ENCODE measurements at places on chromosomes 6 and 20. TPM values are rescaled to one million over a fixed set of nuclear protein-coding genes. Genes with fewer than 3 reads are reported as not detected.

DNA sequence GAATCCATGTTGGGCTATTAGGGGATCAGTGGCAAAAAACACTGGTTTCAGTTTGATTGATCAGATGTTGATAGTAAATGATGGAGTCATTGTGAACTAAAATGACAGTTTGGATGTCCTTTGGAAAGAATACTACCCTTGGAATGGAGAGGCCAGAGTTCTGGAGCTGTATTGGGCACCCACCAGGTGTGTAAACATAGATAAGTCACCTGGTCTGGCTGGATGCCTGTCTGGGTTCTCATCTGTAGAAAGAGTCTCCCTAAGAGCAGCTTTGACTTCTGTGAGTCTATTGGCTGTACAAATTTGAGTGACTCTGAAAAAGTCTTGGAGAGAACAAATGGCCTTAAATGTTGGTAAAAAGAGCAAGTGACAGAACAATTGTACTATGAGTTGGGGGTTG, 115.0 kb downstream of the SCP2D1 start:
- no peaks in the 10 kb centered on the region for H3K4me1 ChIP-seq
- H3K36me3 ChIP-seq = no peaks in the 10 kb centered on the region
- H3K27me3 ChIP-seq = no peaks in the 10 kb centered on the region
- DNase-seq = no peak
- H3K4me3 ChIP-seq = no peak overlapping the region
- H3K27ac ChIP-seq = no peak overlapping the region

ERVFRD-1 gene
- polyA plus RNA-seq = 0.08 TPM

OGFR gene
- polyA plus RNA-seq = 23.6 TPM

SERINC3 gene
- polyA plus RNA-seq = 32.9 TPM

SLC22A2 gene
- polyA plus RNA-seq = not detected

OTOR gene
- not detected for polyA plus RNA-seq

SLC17A2 gene
- not detected for polyA plus RNA-seq

GRCh38 chr6:43496370-43497128, 13.6 kb downstream of the LRRC73 start:
- DNase-seq = no peak
- H3K36me3 ChIP-seq = peaks cover 31% of the 10 kb centered on the region
- H3K4me1 ChIP-seq = peaks cover 62% of the 10 kb centered on the region
- no peak overlapping the region for H3K27ac ChIP-seq

PDCD2 gene
- polyA plus RNA-seq = 25.3 TPM

DNA sequence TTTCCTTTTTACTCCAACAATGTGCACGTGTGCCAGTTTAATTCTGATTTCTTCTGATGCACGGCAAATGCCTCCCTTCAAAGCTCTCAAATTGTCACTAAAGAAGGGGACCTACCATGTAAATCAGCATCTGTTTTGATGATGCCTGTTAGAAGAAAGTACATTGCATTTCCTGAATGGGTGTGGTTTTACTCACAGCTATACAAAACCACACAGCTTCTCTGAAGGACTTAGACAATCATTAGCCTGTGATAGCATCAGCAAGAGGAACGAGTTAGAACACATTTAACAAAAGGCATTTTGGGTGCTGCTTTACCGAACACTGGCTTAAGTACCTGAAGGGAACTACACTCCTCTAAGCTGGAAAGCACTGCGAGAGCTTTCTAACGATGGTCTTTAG, 109.4 kb downstream of the ATXN1 start:
- H3K4me1 ChIP-seq = no peaks in the 10 kb centered on the region
- H3K4me3 ChIP-seq = no peak overlapping the region
- DNase-seq = no peak
- H3K36me3 ChIP-seq = no peaks in the 10 kb centered on the region
- H3K27ac ChIP-seq = peak overlapping the region; percentile 58
- H3K27me3 ChIP-seq = no peaks in the 10 kb centered on the region
